ENCODE measurements at places on chromosomes 16 and 17.

DNA sequence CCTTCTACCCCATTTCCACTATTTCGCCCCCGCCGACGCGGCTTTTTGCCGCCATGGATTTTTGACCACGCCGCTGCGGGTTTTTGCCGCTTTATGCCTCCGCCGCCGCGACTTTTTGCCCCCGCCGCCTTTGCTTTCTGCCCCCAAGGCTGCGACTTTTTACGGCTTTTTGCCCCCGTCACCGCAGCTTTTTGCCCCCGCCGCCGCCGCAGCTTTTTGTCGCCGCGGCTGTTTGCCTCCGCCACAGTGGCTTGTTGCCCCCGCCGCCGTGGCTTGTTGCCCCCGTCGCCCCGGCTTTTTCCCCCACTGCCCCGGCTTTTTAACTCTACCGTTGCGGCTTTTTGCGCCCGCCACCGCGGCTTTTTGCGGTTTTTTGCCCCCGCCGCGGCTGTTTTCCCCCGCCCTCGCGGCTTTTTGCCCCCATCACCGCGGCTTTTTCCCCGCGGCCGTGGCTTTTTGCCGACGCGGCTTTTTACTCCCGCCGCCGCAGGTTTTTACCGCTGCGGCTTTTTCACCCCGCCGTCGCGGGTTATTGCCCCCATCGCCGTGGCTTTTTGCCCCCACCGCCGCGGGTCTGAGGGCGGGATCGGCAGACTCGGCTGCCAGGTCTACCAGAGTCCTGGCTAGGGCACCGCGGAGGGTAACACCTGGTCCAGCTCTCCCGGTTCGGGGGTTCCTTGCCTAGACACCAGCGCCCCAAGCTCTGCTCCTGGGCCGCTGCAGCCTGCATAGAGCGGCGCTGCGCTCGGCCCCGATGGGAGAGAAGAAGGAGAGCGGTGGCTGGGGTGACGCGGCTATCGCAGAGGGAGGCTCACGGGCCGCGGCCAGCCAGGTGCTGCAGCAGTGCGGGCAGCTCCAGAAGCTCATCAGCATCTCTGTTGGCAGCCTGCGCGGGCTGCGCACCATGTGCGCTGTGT lies 562.7 kb upstream of the WSB1 start:
- DNase-seq, result no peak

GRCh38 chr16:25013751-25014499 lies 1.2 kb downstream of the ARHGAP17 start:
- DNase-seq, result no peak

DNA sequence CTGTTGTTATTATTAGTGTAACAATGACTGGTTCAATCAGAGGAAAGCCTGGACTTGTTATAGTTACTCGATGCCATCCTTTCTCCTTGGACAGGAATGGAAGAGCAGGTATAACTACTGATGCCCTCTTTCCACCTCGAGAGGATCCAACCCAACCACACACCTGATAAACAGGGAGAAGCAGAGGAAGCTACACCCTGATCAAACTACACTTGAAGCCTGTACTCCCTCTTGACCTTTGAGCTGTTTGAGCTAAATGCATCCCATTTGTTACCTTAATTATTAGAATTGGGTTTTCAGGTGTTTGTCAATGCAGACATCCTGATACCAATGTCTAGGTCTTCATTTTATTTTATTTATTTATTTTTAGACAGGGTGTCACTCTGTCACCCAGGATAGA lies 23.7 kb upstream of the HLF start:
- no peak for DNase-seq

GRCh38 chr17:81432941-81433340 lies 37.7 kb downstream of the BAHCC1 start:
- DNase-seq, result no peak

- no peak for DNase-seq
Measured at GRCh38 chr17:30443721-30444120, 33.5 kb upstream of the GOSR1 start.

GRCh38 chr17:81666092-81666341 lies 388 bp downstream of the OXLD1 start:
- DNase-seq, result no peak

DNA sequence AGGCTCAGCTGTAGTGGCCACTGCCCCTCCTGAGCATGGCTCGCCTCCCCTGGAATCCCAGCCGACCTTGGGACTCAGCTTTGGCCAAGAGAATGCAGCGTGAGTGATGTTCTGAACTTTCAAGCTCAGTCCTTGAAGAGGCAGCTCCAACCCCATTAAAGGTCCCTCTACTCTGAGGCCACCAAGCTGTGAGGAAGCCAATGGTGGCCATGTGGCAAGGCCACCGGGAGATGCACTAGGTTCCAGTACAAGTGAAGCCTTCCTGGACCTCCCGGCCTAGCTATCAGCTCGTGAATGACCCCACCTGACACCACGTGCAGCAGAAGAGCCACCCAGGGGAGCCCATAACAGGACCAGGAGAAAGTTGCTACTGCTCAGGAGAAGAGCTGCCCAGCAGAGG lies 81.7 kb upstream of the GNG13 start:
- no peak for DNase-seq

DNA sequence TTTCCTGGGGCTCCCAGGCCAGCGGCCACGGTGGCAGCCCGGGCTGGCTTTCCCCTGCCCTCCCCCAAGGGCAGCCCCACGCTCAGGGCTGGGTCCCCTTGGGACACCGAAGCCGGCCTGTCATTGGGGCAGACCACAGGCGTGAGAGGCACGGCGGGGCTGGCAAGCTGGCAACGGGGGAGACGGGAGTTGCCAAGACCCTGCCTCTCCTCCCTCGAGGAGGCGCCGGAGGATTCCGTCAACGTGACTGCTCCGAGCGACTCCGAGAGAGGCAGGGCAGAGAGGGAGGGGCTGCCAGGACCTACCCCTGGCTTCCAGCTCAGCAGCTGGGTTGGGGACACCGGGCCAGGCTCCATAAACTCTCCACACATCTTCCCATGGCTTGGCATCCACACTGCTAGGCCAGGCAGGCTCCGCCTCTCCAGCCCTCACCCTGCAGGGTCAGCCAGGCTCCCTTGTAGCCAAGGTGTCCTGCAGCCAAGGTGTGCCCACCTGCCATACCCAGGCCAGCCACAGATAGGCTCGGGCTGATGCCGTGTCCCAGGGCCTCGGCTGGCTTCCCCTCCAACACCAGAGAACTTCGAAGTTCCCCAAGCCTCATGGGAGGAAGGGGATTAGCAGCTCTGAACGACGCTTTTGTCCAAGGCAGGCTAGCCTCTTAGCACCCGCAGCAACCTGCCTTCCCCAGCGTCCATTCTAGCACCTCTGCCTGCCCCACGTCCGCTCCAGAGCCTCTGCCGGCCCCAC lies 25.5 kb downstream of the TIMM22 start:
- DNase-seq, result no peak

- DNase-seq, result no peak
Measured at GRCh38 chr17:41663451-41664171, 25.1 kb upstream of the EIF1 start.

GRCh38 chr16:2486645-2487516 lies 12.0 kb downstream of the TBC1D24 start:
- DNase-seq, result no peak

- no peak for DNase-seq
Measured at GRCh38 chr16:2614761-2615191, 67.5 kb upstream of the KCTD5 start.

GRCh38 chr16:79170555-79171246 lies 429.8 kb downstream of the MAF start:
- no peak for DNase-seq

- DNase-seq, result no peak
Measured at GRCh38 chr17:64343833-64344637, 46.6 kb downstream of the PECAM1 start.

GRCh38 chr17:32341857-32342602 lies at the start of gene C17orf75:
Gene C17orf75 (minus strand): TSS chr17:32342173. CDS start chr17:32342139, 34 bp downstream.
- no peak for DNase-seq

- DNase-seq, result no peak
Measured at GRCh38 chr16:70746708-70747424, 54.1 kb downstream of the VAC14 start.

DNA sequence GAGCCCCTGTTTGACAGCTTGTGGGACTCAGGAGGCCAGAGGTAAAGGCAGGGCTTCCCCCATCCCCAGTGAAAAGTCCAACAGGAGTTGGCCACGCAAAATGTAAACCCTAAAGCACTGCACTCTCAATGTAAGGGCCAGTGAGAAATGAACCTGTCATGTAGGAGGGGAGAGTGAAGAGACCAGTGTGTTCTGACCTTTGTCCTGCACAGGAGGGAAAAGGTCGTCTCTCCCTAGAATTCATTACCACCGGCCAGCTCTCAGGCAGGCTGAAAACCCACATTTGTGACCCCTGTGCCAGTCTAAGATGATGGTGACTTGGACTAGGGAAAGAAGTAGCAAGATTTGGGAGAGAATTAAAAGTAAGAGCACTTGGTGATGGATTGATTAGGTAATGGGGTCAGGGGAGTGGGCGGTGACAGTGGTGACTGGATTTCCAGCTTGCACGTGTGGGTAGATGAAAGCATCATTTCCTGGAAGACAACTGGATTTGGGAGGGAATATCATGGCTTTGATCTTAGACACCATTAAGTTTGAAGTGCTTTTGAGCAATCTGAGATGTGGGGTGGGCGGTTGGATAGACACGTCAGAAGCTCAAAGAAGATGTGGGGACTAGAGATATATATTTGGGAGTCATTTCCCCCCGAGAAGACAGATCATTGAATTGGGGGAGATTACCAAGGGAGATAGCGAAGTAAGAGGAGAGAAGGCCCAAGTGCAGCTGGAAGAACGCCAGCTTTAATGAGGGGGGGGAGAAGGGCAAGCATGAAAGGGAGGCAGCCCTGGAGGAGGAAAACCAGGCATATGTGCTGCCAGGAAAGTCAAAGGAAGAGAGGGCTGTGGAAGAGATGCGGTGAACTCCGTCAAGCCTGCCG lies 119.5 kb downstream of the NTN1 start:
- DNase-seq, result no peak

Data from cortex of kidney (tissue), 1 donor.